ENCODE measurements at places on chromosomes 1 and 21. TPM values are rescaled to one million over a fixed set of nuclear protein-coding genes. Genes with fewer than 3 reads are reported as not detected.

GRCh38 chr1:198259333-198260074 is 102.7 kb downstream of the NEK7 start:
- no peak for DNase-seq

- DNase-seq = no peak
Measured at GRCh38 chr1:104163912-104164476, 414.3 kb downstream of the AMY1C start.

- DNase-seq = no peak
Measured at GRCh38 chr21:29819675-29820326, 120.0 kb downstream of the GRIK1 start.

The DYNLT4 gene
- total RNA-seq = 2.9 TPM

- DNase-seq = peak; percentile 56
Measured at GRCh38 chr1:95287081-95287480, 53.1 kb downstream of the RWDD3 start.

DNA sequence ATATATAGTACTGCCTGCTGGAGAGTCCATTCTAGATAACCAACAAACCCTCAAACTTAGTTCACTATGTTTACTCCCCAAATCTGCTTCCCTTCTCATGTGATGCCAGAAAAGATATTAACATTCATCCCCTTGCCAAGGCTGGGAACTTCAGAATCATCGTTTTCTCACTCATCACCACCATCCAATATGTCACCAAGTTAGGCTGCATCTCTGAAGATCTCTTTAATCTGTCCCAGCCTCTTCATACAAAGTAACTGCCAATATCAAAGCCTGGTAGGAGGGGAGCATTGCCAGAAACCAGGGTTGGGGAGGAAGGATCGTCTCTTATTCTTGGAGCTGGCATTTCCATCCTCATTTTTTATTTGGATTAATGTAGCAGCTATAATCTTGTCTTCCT is 71.6 kb downstream of the XCL2 start:
- no peak for DNase-seq

The RHCE gene
- 0.17 TPM for total RNA-seq

The TNFAIP8L2 gene
- total RNA-seq = not detected

DNA sequence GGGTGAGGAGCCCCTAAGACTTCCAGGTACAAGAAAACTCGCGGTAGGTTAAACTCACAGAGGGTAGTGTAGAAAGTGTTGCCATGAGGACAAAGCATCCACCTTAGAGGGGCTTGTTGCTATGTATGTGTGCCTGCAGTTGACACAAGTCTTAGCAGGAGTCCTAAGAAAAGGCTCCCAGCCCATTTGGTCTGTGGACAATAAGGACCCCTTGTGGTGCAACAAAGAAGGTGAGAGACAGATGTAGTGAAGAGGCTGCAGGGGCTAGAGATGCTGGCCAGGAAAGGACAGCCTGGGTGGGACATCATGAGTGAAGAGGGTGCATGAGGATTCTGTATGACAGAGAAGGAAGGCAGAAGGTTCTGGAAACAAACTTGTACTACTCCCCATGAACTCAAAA is 36.3 kb upstream of the IL10 start:
- peak; percentile 14 for DNase-seq

The FCRLA gene
- total RNA-seq = not detected

DNA sequence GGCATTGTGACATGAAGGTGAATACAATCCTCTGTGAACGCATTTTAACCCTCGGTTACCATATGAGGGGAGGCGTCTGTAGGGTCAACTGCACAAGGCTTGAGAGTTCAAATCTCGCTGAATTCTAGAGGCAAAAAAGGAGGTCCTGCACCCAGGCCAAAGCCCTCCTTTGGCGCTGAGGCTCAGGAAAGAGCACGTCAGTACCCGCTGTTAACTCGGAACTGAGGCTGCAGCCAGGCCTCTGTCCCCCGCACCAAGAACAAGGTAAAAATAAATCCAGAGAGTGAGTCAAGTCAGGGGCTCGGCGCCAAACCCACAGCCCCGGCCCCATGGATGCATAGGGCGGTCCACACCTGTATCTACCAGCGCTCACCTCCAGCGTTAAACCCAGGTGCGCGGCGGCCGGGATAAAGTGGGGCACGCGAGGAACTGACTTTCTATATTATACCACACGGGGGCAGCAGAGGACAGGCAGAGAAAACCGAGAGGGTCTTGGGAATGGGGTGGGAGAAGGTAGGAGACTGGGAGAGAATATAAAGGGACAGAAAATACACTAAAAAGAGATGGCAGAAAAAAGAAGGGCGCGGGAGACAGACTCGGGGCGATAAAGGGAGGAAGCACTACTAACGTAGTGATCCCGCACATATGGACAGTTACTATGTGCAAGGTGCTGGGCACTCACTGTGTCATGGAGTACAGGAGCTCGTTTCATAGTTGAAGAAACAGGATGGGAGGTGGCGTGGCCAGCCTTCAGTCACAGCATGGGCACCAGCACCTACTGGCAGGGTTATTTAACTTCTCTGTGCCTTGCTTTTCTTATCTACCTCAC is 54.9 kb downstream of the DMRTA2 start:
- DNase-seq = peak; percentile 32

- peak; percentile 96 for DNase-seq
Measured at GRCh38 chr1:9780554-9781110, 43.1 kb downstream of the CLSTN1 start.

The S100A4 gene
- total RNA-seq = 452 TPM

DNA sequence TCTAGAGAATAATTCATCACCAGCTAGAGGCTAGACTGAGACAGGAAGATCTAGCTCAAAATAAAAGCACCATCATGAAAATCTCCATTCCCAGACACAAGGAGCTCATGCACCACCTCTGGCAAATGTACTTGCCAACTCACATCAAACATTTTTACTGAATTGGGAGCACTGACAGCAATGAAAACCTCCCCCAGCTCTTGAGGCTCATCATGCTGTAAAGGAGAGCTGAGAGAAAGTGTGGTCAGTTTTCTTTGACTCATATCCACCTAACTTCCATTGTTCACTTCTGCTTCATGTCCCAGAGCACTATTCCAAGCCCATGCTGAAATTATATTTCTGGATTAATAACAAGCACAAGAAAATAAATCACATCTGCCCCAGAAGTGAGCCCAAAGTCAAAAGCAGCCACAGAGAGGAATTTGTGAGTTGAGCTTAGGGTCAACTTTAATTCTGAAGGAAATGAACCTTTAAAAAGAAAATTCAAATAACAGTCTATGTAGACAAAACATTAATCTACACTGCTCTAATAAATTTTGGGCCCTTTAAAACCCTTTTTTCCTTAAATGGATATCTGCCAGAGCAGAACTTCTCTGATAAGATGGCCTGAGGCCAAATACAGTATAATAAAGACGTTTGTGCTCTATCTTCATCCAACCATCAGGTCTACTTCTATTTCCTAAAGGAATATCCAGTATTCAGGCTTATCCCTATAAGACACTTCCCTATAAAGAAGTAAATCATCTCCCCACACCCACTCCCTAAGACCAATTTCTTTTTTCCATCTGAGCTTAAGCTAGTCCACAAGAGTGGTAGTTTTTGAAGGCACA is 85.9 kb upstream of the ADAM30 start:
- no peak for DNase-seq

- DNase-seq = no peak
Measured at GRCh38 chr1:27600498-27601175, 3.3 kb downstream of the AHDC1 start.

- DNase-seq = no peak
Measured at GRCh38 chr21:38400195-38400919, 97.9 kb downstream of the ERG start.

- DNase-seq = peak; percentile 89
Measured at GRCh38 chr1:117852853-117853553, 76.4 kb downstream of the GDAP2 start.

DNA sequence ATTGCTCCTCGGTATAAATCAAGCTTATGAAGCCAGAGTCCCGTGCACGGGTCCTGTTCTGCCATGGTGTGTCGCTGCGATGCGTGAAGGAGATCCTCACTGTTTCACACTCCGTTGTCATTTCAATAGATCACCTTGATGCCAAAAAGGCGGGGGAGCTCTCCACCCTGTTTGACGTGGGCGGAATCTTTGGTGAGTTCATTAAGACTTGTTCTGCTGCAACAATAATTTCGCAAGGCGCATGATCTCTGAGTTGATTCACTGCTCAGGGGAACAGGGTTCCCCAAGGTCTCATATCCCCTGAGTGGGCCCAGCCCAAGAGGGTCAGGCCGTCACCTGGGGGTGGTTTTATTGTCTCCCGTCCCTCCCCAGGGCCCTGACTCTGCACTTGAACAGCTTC is 50.0 kb downstream of the SLC37A1 start:
- no peak for DNase-seq

The ERVH48-1 gene
- total RNA-seq = 0.06 TPM

DNA sequence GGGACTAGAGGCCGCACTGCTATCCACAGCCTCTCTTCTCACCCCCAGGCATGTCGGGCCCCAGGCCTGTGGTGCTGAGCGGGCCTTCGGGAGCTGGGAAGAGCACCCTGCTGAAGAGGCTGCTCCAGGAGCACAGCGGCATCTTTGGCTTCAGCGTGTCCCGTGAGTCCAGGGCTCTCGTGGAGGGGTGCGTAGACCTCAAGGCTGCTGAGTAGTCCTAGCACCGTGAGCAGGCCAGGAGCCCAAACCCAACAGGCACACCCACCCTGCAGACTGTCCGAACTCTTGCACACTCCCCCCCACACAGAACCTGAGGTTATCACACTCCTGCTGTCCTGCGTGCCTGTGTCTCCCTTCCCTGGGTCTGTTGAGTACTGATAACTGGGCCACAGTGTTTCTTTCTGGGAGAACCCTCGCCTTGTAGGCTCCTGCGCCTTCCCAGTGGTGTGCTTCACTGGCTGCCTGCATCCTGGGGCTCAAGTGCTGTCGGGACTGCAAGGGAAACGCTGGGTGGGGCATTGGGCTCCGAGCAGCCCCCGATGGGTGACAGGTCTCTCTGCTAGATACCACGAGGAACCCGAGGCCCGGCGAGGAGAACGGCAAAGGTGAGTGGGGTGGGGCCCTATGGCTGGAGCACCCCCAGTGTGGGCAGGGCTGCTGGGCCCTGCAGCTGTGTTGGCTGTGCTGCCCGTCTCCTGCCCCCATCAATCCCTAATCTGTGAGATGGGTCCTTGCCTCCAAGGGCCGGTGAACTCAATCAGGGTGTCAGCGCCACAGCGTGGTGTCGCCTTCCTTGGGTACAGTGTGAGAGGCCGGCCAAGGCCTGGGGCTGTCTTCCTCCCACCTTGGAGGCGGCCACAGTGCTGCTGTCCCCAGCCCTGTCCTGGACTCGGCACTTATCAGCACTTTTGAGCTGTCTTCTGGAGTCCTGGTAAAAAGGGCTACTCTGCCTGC is 4.0 kb upstream of the GJC2 start:
- DNase-seq = no peak

DNA sequence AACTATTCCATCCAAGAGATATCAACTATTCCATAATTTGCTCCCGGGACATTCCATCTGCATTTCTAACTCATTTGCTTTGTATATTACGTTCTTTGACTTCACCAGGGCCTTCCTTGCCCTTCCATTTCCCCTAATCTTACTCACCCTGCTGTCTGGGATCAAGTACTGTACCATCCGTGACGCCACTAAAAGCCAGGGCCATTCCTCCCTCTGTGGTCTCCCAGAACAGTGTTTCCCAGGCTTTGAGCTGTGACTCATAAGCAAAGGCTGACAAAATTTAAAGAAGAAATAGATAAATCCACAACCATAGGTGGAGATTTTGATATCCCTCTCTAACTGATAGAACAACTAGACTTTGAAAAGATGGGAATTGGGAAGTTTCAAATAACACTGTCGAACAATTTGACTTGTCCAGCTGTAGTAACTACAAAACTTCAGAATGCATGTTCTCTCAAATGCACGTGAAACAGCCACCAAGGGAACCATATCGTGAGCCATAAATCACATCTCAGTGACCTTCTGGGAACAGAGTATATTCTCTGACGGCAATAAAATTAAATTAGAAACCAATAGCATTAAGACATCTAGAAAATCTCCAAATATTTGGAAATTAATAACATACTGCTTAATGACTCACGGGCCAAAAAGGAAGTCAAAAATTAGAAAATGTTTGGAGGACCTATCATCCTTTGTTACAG is 501.0 kb downstream of the SETD4 start:
- no peak for DNase-seq

The KLF17 gene
- not detected for total RNA-seq

GRCh38 chr1:58584082-58584895 is 7.2 kb upstream of the TACSTD2 start:
- DNase-seq = no peak

DNA sequence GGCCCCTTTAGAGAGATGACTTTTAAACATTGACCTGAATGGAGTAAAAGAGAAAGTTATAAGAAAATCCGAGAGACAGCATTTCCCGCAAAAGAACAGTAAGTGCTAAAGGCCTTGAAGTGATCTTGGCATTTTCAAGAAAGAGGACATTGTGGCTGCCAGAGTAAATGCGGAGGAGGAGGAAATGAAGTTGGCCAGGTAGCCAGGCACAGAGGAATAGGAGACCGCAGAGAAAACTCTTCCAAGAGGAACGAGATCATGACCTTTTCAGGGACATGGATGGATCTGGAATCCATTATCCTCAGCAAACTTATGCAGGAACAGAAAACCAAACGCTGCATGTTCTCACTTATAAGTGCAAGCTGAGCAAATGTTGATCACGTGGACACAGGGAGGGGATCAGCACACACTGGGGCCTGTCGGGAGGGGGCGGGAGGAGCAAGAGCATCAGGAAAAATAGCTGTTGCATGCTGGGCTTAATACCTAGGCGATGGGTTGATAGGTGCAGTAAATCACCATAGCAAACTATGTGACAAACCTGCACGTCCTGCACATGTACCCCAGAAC is 49.7 kb downstream of the EEIG2 start:
- peak; percentile 36 for DNase-seq

The LAMC1 gene
- 44.7 TPM for total RNA-seq

The ZNF644 gene
- 76.0 TPM for total RNA-seq

GRCh38 chr1:197980457-197980856 is 63.3 kb downstream of the LHX9 start:
- DNase-seq = no peak

GRCh38 chr1:224864006-224864405 is 65.5 kb upstream of the DNAH14 start:
- DNase-seq = no peak

GRCh38 chr1:197928849-197929336 is 11.7 kb downstream of the LHX9 start:
- no peak for DNase-seq

DNA sequence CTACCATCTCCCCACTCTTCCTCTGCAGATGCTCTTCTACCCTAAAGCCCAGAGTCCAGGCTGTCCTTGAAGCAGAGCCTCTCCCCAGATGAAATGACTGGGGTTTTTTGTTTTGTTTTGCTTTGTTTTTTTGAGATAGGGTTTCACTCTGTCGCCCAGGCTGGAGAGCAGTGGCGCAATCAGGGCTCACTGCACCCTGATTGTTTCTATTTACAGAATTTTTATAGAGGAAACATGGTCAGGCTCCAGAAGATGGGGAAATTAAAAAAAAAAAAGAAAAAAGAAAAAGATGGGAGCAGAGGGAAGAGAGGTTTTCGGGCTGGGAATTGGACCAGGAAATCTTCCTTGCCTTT is 43.7 kb upstream of the ZNF281 start:
- DNase-seq = no peak

The RAP1GAP gene
- total RNA-seq = 3.7 TPM

DNA sequence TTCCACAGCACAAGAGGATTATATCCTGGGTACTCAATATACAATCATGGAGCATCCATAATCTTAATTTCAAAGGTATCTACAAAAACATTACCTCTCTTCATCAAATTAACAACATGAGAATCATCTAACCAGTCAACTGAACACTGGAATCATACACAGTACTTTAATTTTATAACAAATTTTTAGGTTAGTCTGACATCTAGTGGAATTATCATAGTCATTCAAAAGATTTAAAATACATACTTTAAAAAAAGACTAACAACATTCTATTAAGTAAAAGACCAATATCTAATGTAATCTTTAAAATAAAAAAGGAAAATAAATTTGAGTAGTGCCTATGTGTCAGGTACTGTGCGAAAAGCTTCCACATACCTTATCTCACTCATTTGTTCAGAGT is 16.8 kb upstream of the SH3GLB1 start:
- DNase-seq = no peak
